ENCODE measurements at places on chromosomes 16 and 17.

- DNase-seq: no peak
Observed at GRCh38 chr17:72031219-72031884, 89.5 kb upstream of the SOX9 start.

DNA sequence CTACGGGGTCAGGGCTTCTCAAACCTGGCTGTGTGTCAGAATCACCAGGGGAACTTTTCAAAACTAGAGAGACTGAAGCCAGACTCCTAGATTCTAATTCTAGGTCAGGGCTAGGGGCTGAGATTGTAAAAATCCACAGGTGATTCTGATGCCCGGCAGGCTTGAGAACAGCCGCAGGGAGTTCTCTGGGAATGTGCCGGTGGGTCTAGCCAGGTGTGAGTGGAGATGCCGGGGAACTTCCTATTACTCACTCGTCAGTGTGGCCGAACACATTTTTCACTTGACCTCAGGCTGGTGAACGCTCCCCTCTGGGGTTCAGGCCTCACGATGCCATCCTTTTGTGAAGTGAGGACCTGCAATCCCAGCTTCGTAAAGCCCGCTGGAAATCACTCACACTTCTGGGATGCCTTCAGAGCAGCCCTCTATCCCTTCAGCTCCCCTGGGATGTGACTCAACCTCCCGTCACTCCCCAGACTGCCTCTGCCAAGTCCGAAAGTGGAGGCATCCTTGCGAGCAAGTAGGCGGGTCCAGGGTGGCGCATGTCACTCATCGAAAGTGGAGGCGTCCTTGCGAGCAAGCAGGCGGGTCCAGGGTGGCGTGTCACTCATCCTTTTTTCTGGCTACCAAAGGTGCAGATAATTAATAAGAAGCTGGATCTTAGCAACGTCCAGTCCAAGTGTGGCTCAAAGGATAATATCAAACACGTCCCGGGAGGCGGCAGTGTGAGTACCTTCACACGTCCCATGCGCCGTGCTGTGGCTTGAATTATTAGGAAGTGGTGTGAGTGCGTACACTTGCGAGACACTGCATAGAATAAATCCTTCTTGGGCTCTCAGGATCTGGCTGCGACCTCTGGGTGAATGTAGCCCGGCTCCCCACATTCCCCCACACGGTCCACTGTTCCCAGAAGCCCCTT lies 10.9 kb downstream of the STH start:
- DNase-seq: no peak

GRCh38 chr16:25372716-25373115 lies 115.1 kb upstream of the ZKSCAN2 start:
- DNase-seq: no peak

GRCh38 chr16:1221628-1222552 lies 3.2 kb downstream of the TPSG1 start:
- DNase-seq: no peak

GRCh38 chr16:68397710-68398201 lies 50.6 kb downstream of the SMPD3 start:
- DNase-seq: no peak
